ENCODE measurements at places on chromosomes 12 and 14. TPM values are rescaled to one million over a fixed set of nuclear protein-coding genes. Genes with fewer than 3 reads are reported as not detected.
A peak's percentile ranks its signal among the peaks of the same experiment; 100 is the strongest.

- no peak for DNase-seq
Observed at GRCh38 chr12:8969861-8970411, 19.4 kb upstream of the KLRG1 start.

- DNase-seq = peak; percentile 75
Observed at GRCh38 chr14:54329082-54329695, 67.6 kb upstream of the CDKN3 start.

GRCh38 chr12:95130096-95130495, 56.7 kb upstream of the NR2C1 start:
- DNase-seq = no peak

The MYL6 gene
- total RNA-seq = 1,791 TPM

The ACVRL1 gene
- 65.0 TPM for total RNA-seq

DNA sequence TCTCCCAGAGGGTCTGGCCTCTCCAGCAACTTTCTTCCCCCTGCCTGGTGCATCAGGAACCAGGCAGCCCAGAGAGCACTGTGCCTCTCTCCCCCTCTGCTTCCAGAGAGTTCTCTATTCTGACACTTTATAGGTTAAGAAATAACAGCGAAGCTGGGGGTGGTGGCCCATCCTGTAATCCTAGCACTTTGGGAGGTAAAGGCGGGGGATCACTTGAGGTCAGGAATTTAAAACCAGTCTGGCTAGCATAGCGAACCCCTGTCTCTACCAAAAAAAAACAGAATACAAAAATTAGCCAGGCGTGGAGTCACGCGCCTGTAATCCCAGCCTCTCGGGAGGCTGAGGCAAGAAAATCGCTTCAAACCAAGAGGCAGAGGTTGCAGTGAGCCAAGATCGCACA, 58.3 kb downstream of the ESRRB start:
- DNase-seq = no peak

GRCh38 chr12:14260011-14260993, 105.2 kb upstream of the ATF7IP start:
- peak; percentile 95 for DNase-seq

The INHBC gene
- total RNA-seq = not detected

DNA sequence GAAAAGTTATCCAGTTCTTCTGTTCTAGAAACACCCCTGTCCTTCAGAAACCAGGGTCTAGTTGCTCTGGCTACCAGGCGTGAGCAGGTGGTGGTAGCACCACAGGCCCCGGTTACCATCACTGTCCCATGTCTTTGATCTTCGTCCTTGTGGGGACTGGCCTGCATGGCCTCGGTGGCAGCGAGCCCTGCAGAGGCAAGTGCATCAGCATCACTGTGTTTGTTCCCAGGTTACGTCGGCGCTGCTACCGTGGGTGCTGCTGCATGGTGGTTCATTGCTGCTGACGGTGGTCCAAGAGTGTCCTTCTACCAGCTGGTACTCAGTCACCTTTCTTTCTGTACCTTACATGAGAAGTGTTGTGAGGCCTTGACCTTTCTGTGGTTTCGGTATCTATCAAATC, 58.9 kb downstream of the ANAPC7 start:
- DNase-seq = no peak

GRCh38 chr14:72515779-72516770, 377.8 kb downstream of the DPF3 start:
- peak; percentile 43 for DNase-seq

The OR4K14 gene
- not detected for total RNA-seq

The RNASE4 gene
- 18.4 TPM for total RNA-seq

GRCh38 chr14:104865081-104865630, at the start of gene CEP170B:
TSS of gene CEP170B (plus strand) at chr14:104865268. CDS start at chr14:104868451, 3,183 bp downstream.
- peak; percentile 37 for DNase-seq

DNA sequence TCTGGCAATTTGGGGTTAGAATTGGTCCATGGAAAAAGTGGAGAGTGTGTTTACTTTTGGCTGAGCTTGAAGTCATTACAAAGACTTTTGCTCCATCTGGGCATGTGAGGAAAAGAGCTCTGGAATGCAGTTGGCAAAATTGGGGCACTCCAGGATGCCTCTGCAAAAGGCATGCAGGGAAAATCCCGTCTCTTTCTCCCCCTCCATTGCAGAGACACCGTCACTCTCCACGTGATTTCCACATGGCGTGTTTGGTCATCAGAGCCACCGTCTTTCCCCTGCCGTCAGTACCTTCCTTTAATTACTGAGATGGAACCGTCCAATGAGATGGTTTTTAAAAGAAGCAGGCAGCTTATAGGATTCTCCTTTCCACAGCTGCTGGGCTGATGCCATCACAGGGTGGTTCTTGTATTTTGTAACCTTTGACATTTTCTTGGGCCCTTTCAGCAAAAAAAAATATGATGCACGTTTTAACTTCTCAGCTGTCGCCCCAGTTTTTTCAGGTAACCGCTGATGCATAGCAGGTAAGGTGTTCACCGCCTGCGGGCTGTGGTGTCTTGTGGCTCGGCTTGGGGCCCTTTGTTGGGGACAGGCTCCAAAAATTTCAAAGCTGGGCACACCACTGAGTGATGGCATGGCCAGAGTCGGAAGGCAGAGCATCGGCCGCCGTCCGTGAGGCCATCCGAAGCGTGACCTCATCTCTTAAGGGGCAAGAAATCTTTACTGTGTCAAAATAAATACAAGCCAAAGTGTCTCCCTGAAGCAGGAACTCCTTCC, 68.4 kb downstream of the CACNA1C start:
- DNase-seq = no peak

The ZNF84 gene
- 40.4 TPM for total RNA-seq

DNA sequence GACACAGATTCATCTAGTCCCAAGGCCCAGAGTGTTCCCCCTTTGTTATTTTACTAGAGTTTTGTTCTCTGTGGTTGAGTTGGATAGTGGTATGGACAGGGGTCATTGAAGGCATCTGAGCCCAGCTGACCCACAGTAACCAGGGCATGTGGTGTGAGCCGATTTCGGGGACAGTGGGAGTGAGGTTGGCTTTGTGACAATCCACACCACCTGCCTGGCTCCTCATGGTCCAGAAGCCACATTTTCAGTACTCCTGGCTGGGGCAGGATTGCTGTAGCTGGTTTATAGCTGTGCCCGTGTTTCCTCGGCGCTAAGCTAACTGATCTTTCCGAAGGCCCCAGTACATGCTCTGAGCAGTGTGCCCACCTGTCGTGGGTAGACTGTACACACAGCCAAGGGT, 116.0 kb downstream of the TSPAN9 start:
- DNase-seq = no peak

DNA sequence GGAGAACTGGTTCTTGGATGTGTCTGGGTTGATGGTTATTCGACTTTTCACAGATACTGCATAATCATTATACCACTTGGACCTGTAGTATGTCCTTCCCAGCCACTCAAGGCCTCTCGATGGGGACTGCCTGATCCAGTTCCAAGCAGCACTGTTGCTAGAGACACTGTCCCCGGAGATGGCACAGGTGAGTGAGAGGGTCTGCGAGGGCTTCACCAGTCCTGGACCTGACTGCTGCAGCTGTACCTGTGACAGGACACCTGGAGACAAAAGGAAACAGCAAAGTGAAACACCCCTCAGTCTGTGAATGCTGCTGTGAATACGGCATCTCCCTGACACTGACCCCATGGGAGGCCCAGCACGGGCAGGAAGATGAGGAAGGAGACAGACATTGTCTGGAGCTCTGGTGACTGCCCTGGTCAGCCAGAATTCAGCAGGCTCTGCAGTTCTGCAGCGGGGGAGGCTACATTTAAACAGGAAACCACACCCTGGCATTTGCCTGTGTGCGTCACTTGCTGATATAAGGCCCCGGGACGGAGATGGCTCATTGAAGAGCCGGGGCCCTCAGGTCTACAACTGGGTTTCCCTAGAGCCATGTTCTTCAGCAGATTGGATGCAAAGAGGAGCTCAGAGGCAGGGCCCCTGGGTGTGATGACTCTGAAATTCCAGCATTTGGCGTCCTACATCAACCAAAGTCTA, 413.6 kb downstream of the TMEM121 start:
- DNase-seq = no peak

The NRXN3 gene
- 0.49 TPM for total RNA-seq

The PLEKHG7 gene
- total RNA-seq = 0.18 TPM

DNA sequence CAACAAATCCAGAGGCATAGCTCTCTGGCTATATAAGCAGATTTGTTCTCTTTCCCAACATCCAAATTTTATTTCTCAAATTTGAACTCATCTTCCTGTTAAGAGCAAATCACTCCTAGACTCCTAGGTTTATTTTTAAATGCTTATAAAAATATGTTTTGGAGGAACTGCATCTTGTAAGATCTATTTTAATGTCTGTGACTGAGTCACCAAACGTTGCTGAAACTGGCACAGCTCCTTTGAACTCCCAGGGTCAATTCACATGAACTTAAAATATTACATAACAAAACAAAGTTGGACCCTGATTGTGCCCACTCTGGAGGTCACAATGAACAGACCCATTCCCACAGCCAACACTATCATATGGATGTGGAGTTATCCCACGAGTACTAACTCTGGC, 23.9 kb downstream of the ANAPC7 start:
- no peak for DNase-seq

- DNase-seq = no peak
Observed at GRCh38 chr12:60138526-60138925, 542.7 kb downstream of the SLC16A7 start.

The LRP1-AS gene
- total RNA-seq = 0.66 TPM

- DNase-seq = peak; percentile 94
Observed at GRCh38 chr12:93183940-93184671, 193.6 kb upstream of the NUDT4 start.

DNA sequence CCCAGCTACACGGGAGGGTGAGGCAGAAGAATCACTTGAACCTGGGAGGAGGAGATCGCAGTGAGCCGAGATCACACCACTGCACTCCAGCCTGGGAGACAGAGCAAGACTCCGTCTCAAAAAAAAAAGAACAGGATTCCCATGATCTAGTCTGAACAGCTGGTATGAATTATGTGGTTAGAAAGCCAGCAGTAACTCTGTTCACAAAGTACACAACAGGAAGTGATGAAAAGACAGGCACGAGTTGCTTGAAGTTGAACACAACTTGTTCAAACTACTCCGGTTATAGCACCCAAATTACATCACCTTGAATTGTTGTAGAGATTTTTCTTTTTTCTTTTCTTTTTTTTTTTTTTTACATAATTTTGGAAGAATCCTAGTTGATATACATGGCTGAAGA, 238.8 kb upstream of the RGS6 start:
- peak; percentile 84 for DNase-seq

- DNase-seq = no peak
Observed at GRCh38 chr12:52241205-52241842, 8.3 kb downstream of the KRT7 start.

DNA sequence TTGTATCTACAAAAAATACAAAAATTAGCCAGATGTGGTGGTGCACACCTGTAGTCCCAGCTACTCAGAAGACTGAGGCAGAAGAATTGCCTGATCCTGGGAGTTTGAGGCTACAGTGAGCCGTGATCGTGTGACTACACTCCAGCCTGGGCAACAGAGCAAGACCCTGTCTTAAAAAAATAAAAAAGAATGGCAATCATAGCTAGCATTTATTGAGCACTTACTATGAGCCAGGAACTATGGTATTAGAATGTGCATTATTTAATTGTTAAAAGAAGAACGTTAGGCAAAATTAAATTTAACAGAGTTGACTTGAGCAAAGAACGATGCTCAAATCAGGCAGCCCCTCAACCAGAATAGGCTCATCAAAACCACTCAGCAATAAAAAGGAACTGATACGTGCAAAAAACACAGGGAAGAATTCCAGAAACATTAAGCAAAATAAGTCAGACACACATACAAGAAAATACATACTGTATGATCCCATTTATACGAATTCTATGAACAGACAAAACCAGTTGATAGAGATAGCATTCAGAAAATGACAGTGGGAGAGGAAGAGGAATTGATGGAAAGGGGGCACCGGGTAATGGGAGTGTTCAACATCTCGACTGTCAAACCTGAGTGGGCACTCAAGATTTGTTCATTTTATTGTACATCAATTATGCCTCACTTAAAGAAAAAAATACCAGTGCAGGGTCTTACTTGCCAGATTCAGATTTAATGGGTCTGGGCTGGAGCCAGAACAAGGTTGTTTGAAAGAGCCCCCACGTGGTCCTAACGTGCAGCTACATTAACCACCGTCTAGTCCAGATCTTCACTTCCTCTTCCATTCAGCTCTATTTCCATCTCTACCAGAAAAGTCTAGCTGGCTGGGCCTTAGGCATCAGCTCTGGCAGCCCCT, 8.0 kb downstream of the SCNN1A start:
- peak; percentile 66 for DNase-seq

DNA sequence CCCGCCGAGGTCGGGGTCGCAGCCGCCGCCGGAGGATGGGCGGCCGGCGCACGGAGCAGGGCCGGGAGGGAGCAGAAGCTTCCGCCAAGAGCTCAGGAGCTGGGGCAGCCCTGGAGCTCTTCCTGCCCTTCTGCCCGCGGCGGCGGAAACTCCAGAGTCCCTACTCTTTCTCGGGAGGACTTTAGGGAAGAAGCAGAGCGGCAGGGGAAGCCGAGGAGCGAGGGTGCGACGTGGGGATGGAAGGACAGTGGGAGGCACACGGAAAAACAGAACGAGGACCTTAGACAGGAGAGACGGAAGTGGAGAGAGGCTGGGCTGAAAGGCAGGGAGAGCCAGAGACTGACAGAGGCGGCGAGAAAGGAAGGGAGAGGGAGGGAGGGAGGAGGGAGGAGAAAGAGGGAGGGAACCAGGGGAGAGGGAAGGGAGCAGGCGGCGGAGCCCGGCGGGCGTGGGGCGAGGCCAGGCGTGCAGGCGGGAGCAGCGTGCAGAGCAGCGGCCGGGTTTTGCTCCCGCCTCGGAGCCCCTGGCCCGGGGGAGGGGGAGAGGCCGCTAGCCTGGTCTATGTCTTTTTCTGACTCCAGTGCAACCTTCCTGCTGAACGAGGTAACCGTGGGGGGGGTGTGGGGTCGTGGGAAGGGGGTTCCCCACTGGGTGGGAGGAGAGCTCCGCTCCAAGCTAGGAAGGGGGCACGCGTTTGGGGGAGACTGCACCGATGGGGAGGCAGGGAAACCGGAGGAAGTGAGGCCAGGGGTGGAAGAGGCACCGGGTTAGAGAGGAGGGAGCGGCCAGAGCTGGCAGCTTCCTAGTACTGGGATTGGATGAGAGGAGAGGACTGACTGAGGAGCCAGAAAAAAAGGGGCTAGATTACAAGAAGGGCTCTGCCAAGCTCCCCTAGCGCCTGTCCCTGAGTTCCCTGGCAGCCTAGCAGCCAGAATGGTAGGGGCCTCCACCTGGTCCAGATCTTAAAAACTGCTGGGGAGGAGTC, 2.9 kb upstream of the CACNB3 start:
- peak; percentile 95 for DNase-seq

- DNase-seq = peak; percentile 87
Observed at GRCh38 chr14:90495357-90496276, 98.8 kb downstream of the CALM1 start.

Data from muscle of leg (tissue), 16 donors.